ENCODE measurements at places on chromosomes 11 and 22. TPM values are rescaled to one million over a fixed set of nuclear protein-coding genes. Genes with fewer than 3 reads are reported as not detected.

DNA sequence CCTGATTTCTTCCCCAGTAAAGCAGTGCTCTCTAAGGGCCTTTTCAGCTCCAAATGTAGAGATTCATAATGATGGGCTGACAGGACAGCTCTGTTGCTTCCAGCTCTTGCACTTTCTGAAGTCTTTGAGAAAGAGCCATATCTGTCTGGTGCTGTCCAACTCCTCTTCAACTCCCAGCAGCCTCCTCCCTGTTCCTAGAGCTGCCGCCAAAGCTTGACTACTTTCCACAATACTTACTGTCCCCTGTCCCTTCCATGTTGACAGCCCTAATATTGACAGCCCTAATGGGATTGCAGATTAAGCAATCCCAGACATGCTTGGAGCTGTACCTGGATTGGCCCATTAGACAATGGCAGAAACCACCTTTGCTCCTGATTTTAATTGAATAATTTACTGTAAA, 29.6 kb downstream of the INSC start:
- peak; percentile 33 for DNase-seq

DNA sequence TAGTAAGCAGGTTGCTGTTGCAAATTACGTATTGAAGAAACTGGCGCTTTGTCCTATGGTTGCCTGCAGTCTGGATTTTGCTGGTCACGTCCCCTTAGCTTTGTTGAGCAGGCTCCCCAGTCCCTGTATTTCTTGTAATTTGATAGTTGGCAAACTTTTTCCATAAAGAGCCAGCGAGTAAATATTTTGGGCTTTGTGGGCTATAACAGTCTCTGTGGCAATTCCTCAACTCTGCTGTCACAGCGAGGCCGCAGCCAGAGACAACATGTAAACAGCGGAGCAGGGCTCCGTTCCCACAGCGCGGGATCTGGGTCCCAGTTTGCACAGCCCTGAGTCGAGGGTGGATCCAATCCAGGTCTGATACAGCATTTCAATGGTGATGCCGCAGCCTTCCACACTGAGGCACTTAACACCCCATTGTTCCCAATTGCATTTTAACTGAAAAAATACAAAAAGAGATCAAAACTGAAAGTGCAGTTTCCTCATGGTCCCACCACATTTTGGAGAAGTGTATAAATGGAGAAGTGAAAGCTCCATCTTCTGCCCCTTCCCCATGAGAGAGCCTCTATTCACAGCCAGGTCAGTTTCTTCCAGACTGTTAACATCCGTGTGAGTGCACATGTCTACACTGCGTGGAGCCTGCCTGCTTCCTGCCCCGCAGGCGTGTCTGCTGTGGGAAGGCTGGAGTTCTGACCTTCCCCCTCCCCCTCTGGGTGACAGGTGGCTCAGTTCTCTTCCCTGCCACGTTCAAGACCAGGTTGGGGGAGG, 89.1 kb downstream of the RPS6KA4 start:
- DNase-seq = peak; percentile 62

DNA sequence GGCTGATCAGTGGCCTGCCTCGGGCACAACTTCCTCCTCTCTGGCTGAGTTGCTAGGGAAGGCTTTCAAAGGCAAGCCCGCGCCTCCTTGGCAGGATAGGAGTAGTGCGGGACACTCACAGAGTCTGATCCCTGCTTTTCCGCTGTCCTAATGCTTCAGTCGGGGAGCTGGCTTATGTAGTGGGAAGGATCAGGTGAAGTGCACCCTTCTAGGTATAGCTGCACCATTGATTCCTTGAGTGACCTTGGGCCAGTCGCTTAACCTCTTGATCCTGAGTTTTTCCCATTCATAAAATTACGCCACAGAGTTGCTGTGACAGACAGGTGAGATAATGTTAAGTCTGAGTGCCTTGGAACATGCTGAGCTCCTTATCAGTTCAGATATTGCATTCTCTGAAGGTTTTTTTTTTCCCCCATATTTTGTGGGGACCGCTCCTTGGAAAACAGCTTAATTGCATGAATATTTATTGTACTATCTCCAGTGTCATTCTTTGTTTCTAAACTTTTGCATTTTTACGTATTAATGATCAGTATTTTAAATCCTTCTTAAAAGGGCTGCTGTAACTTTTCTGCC, 961 bp downstream of the IPO7 start:
- no peak for DNase-seq

GRCh38 chr11:64644647-64645275, 53.7 kb downstream of the SLC22A12 start:
- no peak for DNase-seq

The ZP1 gene
- polyA plus RNA-seq = not detected

DNA sequence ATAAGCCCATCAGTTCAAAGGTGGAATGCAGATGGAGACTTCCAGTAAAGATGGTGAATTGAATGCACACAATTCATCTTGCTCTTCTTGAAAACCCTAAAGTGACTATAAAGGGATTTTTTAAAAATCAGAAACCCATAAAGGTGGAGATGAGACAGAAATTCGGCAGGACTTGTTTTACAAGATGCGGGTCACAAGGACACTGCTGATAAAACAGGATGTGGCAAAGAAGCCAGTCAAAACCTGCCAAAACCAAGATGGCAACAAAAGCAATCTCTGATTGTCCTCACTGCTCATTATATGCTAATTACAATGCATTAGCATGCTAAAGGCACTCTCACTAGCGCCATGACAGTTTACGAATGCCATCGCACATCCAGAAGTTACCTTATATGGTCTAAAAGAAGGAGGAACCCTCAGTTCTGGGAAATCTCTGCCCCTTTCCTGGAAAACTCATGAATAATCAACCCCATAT, 137.1 kb downstream of the NECTIN1 start:
- DNase-seq = no peak

- no peak for DNase-seq
Measured at GRCh38 chr22:21047035-21047661, 1.4 kb downstream of the LRRC74B start.

- DNase-seq = no peak
Measured at GRCh38 chr11:96940227-96940626, 550.4 kb downstream of the JRKL start.

- no peak for DNase-seq
Measured at GRCh38 chr11:108965306-108966001, 300.6 kb downstream of the DDX10 start.

DNA sequence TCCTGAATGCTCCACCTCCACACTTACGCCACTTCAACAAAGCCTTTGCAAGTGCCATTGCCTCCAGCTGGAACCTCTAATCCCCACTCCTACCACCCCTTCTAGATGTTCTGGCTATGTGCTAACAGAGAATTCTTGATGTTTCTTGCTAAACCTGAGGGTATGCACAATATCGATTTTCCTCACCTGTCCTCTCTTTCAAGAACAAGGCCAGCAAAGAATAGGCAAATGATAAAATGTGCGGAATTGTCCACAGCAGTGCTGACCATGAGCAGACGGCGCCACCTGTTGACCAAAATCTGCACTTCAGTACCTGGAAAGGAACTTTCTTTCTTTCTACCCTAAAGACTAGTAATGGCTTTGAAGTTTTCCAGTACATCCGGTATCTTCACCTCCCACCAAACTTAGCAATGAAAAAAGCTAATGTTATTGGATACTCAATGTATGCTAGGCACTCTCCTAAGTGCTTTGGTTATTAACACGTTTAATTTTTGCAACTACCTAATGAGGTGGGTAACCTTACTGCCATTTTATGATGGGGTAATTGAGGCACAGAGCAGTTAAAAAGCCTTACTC, 3.4 kb downstream of the TIMM10 start:
- DNase-seq = peak; percentile 41

GRCh38 chr11:10655943-10656576, 37.5 kb downstream of the IRAG1 start:
- no peak for DNase-seq

The TPH1 gene
- polyA plus RNA-seq = 0.15 TPM

The SLC6A5 gene
- polyA plus RNA-seq = not detected
